ENCODE measurements at places on chromosomes 5 and 9.

DNA sequence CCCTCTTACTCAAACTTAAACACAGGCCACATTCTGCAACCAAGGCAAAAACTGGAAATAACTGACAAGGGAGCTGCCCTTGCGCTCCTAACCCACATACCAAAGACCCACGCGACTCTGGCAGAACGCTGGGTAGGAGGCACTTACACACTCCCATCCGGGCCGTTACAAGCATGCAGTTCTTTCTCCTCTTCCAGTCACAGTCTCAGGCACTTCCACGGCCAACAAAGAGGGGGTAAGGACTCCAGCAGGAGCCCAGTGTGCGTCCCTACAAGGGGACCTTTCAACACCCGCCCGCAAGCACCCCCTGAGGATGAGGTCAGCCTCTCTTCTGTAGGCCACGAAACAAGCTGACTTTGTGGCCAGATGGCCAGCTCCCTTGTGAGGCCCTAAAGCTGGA lies 57.4 kb downstream of the SERINC5 start:
- no peak for DNase-seq

DNA sequence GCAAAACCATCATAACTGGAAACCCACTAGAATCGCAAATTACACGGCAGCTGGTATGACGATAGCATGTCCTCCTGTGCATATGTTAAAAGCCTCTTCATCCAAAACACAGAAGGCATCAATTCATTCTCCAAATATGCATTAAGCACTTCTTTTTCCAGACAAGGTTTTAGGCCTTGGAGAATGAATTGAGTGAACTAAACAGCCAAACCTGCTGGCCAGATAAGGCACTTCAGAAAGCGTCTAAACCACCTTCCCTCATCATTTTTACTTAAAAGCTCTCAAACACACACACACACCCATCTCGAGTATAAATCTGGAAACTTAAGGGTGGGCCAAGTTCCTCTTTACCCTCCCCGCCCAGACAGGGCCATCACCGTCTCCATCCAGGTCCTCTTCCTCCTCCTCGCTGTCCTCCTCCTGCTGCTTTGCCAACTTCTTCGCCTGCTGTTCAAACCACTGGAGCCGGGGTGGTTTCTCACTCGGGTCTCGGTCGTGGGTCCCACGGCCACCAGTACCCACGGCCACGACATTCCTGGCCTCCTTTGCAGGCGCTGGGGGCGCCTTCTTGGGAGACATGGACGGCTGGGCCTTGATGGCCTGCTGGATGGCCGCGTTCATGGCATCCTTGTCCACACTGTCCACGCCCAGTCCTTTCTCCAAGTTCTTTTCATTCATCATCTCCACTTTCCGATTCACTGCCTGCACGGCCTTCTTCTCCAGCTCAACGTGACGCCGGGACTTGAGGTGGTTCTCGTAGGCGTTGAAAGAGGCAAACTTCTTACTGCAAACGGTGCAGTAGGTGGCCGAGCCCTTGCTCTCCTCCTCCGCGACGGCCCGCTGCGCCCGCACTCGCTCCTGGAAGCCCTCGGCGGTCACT lies 696 bp downstream of the ZNF622 start:
- DNase-seq: no peak

- no peak for DNase-seq
Measured at GRCh38 chr5:171615705-171616640, 169.6 kb upstream of the SMIM23 start.

DNA sequence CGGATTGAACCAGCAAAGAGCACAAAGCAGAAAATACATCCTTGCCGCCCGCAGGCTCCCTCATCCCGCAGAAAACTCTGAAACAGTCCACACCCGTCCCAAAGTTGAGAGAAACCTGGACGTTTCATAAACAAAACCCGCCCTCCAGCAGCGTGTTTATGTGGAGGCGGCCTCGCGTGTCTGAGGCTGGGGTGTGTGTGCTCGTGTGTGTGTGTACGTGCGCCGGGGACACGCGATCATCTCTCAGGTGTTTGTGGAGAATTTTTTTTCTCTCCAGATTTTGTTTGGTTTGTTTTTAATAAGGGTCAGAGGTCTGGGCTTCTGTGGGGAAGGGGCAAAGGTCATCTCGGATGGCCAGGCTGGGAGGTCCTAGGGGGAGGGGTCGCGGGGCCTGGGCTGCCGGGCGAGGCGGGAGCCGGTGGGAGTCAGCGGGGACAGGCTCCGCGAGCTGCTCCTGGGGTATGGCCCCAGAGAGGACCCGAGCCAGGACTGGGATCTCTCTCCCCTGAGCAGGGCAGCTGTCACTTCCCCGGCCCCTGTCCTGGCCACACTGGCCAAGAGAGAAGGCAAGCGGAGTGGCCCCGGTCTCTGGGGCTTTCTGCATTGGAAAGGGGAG lies 206.4 kb downstream of the C9orf50 start:
- no peak for DNase-seq

DNA sequence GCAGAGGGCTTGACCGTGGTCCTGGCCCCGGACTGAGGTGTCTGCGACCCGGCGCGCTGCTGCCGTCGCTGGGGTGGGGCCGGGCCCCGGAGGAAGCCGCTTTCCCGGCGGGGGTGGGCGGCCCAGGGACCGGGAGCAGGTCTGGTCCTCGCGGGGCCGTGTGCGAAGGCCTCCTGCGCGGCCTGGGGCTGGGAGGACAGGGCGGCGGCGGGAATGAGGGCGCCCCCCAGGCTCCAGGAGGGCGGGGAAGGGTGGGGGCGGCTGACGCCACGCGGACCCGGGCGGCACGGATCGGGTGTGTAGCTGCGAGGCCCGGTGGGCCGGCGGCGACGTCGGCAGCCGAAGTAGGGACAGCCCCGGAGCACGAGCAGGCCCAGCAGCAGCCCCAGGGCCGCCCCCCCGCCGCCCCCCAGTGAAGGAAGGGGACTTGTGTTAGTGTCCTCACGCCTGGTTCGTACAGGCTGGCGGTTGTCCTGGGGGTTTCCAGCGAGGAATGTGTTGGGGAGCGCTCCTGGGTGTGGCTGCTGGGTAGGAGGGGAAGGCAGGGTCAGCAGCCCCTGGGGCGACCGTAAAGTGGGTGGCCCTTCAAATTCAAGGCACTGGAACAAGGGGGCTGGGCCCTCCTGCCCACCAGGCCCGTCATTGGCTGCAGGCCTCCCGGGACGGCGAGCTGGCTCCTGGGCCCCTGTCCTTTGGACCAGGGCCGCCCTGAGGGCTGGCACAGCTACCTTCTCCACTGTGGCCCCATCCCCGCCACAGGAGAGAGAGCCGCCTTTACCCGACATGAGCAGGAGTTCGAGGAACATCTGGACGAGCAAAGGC lies 597 bp upstream of the TMEM250 start:
- no peak for DNase-seq

- no peak for DNase-seq
Measured at GRCh38 chr5:50665091-50665490, 1.3 kb upstream of the PARP8 start.

GRCh38 chr5:34484216-34484920 lies 171.8 kb upstream of the RAI14 start:
- no peak for DNase-seq

GRCh38 chr9:18114559-18115475 lies 359.1 kb upstream of the ADAMTSL1 start:
- no peak for DNase-seq

- DNase-seq: no peak
Measured at GRCh38 chr9:20805766-20806165, 121.7 kb downstream of the FOCAD start.

DNA sequence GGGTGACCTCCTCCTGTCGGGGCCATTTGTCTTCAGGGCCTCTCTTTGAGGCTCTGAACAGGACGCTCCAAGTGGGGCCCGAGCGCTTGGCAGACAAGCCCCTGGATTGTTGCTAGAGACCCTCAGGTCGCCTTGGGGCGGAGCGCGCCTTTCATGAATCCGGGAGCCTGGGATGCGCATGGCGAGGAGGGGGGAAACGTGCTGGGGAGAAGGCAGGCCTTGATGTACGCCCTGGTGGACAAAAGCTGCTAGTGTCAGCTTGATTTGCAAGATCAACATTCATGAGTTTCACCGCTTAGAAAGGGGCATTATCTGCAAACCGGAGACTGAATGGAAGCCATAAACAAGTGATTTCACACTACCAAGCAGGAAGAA lies 226.3 kb downstream of the SMARCA2 start:
- no peak for DNase-seq

DNA sequence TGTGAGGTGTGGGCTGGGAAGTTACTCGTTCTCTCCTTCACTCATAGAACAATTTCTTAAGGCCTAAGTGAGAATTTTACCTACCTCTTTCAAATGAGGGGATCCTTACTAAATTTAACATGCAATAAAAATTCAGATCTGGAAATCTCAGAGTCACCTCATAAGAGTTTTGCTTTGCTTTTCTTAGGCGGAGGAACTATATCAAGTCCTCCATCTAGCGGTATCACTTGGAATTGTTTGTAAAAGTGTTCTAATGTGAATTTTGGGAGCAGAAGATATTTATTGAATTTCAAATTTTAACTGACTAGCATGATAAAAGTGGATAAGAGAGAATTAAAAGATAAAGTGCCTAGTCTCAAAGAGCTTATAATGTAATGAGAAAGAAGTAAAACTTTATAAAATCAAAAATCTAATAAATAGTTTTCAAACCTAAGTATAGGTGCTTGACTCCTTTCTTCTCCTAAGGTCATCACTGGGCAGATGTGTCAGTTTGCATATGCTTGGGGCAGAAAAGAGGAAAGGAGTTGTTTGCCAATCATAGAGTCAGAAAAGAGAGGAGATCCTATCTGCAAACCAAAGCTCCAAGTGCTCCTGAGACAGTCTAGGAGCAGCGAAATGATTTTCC lies 145.7 kb upstream of the DAB2 start:
- DNase-seq: no peak

- no peak for DNase-seq
Measured at GRCh38 chr5:121762426-121762825, 89.3 kb upstream of the FTMT start.

DNA sequence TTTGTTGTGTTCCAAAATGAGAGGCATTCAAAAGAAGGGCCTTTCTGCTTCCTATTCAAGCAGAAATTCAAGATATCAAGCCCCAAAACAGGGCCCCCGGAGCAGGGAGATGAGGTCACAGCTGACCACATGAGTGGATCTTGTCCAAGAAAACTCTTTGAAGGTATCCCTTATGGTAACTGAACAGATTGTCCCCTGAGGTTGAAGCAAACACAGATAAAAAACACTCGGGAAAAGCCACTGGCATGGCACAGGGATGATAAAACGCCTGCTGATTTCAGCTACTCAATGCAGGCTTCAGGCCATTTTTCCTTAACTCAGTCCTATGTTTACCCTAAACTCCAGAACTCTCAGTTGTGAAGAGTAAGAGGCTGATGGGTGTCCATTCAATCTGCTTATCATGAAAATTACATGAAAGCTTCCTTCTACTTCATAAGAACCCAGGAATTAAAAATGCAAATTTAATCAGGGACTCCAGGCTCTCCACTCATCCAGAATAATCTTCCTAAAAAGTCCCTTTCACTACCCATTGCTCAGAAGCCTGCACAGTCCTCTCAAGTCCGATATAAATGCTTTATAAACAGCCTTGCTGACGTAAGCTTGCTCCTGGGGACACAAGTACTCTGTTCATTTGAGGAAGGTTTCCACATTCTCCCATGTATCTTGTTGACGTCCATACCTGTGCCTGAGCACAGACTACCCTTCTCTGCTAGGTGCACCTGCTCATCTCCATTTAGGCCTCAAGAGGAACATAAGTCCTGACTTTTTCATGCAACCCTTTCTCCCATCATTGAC lies 35.9 kb upstream of the SLC1A3 start:
- DNase-seq: no peak

DNA sequence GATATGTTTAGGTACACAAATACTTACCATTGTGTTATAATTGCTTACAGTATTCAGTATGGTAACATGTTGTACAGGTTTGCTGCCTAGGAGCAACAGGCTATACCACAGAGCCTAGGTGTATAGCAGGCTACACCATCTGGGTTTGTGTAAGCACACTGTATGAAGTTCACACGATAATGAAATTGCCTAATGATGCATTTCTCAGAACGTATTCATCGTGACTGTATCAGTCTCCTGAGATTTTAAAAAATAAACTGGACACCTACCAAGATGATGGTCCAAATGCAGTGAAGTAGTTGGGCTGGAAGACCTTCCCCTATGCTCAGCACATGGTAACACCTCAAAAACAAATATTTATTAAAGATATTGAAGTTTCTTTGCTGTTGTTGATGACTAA lies 103.3 kb upstream of the NFIB start:
- no peak for DNase-seq

DNA sequence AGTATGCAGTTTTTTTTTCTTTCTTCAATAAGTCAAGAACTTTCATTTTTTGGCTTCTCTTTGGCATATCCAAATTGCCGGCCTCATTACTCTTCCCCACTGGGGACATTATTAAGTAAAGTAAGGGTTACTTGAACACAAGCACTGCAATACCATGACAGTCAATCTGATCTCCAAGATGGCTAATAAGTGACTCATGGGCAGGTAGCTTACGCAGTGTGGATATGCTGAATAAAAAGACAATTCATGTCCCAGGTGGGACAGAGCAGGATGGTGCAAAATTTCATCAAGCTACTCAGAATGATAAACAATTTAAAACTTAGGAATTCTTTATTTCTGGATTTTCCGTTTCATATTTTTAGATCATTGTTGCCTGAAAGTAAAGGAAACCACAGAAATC lies 671.8 kb downstream of the ACTL7B start:
- no peak for DNase-seq

DNA sequence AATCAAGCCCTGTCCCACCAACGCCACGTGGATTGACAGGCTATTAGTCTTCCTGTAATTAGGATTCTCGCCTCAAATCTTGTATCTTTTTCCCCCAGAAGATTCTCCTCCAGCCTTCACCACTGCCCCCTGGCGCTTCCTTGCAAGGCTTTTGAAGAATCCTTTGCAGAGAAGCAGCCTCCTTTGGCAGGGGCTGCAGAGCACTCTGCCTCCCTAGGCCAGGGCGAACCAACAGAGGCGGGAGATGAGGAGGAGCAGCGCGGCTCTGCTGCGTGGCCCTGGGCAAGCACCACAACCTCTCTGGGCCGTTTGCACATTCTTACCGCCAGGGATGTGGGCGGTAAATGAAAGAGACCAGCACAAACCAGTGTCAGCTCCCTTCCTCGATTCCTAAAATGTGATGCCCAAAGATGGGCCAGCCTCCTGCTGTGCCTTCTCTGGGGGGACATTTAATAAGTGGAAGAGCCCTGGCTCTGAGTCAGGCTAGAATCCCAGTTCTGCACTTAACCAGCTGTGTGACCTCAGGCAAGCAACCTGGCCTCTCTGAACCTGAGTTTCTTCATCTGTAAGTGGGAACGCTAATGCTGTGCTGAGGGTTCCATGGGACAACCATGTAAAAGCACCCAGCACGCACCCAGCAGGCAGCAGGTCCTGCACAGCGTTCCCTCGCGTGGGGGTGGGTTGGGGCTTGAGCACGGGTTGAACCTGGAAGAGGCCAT lies 128.6 kb downstream of the KCNIP1 start:
- no peak for DNase-seq

DNA sequence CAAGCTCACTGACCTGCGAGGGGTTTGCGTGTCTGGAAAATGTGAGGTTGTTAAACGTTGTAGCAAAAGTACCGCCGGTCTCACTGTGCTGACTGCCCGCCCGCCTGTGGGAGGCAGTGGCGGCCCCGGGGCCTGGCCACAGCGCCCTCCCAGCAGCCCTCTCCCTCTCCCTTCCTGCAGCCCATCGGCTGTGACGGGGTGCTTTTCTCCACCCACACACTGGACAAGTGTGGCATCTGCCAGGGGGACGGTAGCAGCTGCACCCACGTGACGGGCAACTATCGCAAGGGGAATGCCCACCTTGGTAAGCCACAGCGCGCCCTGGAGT lies 6.2 kb downstream of the ADAMTSL2 start:
- no peak for DNase-seq
